Activated CD4-positive, CD25-positive, alpha-beta regulatory T cell treated with anti-CD3 and anti-CD28 coated beads, Interleukin-2, amount 50 U/mL, for 16 hours (primary cell): ENCODE measurements at places on chromosomes 12 and 14.

- no peak for DNase-seq
Observed at GRCh38 chr12:90947869-90948268, 7.1 kb downstream of the CCER1 start.

GRCh38 chr14:105702275-105702817 lies 176.0 kb downstream of the TMEM121 start:
- DNase-seq = no peak

DNA sequence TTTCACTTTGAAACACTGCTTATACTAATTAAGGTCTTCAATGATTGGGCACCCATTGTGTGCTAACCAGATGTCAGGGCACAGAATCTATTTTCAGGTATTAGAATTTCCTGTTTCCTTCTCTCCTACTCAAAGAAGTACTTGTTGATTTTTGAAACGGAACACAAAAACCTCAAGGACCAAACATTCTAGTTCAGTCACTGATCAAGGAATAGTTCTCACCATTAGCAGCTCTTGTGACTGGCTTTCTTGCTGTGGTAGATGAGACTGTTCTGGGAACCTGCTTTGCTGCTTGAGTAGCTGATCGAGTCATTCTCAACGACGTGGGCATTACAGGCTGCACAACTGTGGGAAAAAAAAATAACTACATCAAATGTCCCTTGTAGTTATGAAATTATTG lies 11.0 kb downstream of the DLGAP5 start:
- no peak for DNase-seq

DNA sequence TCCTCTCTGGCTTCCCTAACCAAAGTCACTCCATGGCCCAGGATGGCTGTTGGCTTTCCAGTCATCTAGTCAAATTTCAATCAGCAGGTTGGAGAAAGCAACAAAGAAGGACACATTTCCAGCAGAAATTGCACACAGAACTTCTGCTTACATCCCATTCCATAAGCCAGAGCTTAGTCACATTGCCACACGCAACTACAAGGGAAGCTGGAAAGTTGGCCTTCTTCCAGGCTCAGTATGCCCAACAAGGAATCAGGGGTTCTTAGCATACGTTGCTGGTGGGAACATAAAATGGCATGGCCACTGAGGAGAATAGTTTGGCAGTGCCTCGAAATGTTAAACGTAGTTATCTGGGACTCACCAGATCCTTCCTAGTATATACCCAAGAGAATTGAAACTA lies 9.3 kb upstream of the APPL2 start:
- no peak for DNase-seq

DNA sequence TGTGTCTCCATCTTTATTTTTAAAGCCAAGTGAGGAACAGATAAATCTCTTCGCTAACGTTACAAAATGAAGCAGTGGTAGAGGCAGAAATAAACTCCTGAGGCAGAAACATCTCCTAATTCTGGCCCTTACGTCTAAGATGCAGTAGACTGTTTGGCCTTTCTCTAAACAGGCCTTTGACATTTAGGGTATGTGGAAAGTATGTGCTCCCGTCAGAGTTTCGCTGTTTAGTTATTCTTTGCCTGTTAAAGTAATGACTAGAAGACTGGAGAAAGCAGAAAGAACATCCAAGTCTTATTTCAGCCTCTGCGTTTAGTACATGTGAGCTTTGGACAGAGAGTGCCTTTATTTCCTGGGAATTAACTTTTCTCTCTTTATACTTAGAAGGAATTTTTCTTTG lies 216.6 kb downstream of the RAD51B start:
- no peak for DNase-seq

DNA sequence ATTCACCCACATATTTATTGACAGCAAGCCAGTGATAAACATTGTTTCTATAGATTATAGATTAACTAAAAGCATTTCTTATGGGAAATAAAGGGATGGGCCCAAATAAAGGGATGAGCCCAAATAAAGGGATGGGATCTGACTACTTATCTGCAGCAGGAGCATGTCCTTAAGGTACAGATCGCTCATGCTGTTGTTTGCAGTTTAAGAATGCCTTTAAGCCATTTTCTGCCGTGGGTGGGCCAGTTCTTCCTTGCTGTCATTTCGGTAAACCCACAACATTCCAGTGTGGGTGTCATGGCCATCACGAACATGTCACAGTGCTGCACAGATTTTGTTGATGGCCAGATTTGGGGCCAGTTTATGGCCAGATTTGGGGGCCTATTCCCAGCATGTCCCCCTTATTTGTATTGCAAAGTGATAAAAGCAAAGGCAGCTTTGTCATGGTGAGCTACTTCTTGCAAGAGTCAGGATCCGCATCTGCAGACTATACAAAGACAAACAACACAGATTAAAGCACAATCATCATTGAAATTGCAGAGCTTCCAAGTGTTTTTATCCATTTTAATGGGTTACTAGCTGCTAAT lies 700.7 kb downstream of the LRFN5 start:
- no peak for DNase-seq

GRCh38 chr14:67551940-67552339 lies 18.9 kb downstream of the PLEKHH1 start:
- no peak for DNase-seq

- no peak for DNase-seq
Observed at GRCh38 chr12:11794751-11795150, 145.3 kb downstream of the ETV6 start.

GRCh38 chr14:61468063-61468825 lies 146.9 kb downstream of the PRKCH start:
- no peak for DNase-seq
